ENCODE measurements at places on chromosomes 1 and 21.

DNA sequence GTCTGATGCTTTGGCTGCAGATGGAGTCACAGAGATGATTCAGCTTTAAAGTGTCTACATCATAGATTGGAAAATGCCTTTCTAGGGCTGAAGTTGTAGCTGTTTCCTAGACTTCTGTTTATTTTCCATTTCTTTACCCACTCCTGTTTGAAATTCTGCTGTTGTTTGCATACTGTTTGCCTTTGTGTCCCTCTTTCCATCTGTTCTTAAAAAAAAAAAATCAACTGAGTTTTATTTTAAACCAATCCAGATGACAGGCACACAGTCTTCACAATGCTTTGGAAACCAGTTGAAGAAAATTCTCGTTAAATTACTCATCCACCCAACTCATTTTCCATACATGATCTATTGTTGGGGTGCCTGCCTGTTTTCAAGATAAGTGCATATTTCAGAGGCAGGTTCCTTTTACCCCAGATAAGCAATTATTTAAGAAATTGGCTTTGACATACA lies 245.9 kb downstream of the DISC1 start:
- peak; percentile 96 for DNase-seq

DNA sequence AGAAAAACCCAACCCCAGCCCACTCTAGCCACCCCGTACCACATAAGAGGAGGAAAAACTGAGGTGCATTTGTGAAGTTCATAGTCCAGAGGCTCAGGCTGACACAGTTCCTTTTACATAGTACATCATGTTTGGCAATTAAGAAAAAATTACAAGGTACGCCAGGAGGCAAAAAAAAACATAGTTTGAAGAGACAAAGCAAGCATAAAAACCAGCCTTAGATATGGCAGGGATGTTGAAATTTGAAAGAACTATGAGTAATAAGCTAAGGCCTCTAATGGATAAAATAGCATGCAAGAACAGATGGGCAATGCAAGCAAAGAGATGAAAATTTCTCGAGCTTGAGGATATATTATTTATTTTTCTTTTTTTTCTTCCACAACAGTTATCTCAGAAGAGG lies 31.9 kb downstream of the MIXL1 start:
- peak; percentile 53 for DNase-seq

- DNase-seq = no peak
These were observed 17.4 kb downstream of the IL6R start for GRCh38 chr1:154422521-154422920.

DNA sequence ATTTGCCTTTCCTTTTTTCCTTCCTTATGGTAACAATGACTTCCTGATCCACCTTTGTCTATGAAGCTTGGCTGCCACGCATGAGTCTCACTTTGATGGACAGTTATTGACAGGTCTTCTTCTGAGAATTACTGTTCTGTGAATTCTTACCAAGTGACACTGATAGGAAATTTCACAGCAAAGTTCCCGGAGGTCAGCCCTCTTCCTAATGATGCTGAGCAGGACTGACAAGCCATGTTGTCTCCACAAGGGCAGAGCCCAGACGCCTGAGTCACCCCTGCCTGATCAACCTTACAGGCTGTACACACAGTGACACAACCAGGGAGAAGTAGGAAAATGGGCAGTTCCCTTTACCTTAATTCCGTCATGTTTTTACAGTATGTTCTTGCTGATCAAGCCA lies 44.2 kb downstream of the ZC3H11B start:
- DNase-seq = no peak

GRCh38 chr1:220528679-220529501 lies 954 bp downstream of the MARK1 start:
- no peak for DNase-seq

DNA sequence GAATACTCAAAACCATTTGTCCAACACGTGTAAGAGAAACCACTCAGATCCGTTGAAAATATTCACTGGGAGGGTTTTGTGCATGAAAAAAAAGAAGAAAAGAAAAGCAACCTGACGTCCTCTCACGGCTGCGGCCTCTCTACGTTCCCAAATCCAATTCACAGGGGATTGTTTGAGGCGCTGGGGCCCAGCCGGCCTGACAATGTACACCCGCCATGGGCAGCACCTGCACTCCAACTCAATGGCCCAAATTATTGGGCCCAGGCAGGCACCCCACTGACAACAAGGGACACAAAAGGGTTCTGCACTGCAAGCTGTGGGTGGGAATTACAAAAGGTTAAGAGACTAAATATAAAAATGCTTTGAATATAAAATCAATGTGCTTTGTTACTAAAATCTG lies 41.5 kb downstream of the MORN1 start:
- no peak for DNase-seq

- no peak for DNase-seq
These were observed 1061.0 kb downstream of the ADGRL2 start for GRCh38 chr1:82861749-82862148.
